Type B pancreatic cell (in vitro differentiated cells): ENCODE measurements at places on chromosomes 4 and X. TPM values are rescaled to one million over a fixed set of nuclear protein-coding genes. Genes with fewer than 3 reads are reported as not detected.

SHISA3 gene
- 0.24 and 3.0 TPM in 2 replicates for total RNA-seq

TENM3 gene
- 49.3 and 73.5 TPM in 2 replicates for total RNA-seq

ADRA2C gene
- 2.9 and 7.9 TPM in 2 replicates for total RNA-seq

NPY2R gene
- total RNA-seq = 0.43 TPM in 1 of 2 replicates, not detected in the other

GPM6B gene
- 2.1 and 17.3 TPM in 2 replicates for total RNA-seq

C4orf51 gene
- total RNA-seq = not detected in 2 replicates
